ENCODE measurements at places on chromosomes 11 and 22.

DNA sequence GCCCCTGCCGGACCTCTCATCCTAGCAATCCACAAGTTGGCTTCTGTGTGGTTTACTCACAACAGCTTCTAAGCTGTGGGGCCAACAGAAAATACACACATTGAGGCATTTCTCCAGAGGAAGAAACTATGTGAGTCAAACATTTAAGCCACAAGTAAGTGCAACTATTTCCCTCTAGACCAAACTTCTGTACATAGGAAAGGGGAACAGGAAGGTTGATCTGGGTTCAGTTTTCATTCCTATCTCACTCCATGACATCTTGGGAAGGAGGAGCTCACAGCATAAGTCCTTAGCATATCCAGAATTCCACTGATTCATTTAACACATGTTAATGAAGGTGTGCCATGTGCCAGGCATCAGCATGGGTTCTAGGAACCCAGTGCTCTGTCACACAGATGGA, 72.8 kb upstream of the PICALM start:
- DNase-seq: no peak

DNA sequence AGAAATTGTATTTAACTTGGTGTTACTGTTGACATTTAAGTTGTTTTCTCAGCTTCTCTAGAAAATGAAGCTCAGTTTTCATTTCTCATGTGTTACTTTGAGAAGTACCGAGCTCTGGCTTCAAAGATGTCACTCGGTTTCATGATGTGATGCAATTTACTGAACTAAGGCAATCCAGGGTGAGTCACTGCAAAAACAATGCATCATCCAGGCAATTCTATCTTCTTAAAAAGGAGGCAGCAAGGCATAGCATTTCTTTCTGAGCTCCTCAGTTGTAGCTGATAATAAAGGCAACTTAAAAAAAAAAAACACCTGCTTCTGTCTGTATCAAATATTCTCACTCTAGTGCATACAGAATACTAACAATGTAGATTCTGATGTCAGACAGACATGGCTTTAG, 91.1 kb upstream of the KCNA4 start:
- no peak for DNase-seq

DNA sequence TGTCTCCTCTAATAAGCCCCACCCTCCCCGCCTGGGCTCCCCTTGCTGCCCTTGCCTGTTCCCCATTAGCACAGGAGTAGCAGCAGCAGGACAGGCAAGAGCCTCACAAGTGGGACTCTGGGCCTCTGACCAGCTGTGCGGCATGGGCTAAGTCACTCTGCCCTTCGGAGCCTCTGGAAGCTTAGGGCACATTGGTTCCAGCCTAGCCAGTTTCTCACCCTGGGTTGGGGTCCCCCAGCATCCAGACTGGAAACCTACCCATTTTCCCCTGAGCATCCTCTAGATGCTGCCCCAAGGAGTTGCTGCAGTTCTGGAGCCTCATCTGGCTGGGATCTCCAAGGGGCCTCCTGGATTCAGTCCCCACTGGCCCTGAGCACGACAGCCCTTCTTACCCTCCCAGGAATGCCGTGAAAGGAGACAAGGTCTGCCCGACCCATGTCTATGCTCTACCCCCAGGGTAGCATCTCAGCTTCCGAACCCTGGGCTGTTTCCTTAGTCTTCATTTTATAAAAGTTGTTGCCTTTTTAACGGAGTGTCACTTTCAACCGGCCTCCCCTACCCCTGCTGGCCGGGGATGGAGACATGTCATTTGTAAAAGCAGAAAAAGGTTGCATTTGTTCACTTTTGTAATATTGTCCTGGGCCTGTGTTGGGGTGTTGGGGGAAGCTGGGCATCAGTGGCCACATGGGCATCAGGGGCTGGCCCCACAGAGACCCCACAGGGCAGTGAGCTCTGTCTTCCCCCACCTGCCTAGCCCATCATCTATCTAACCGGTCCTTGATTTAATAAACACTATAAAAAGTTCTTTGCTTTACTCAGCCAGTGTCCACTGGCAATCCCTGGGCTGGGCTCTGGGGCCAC, 14.4 kb downstream of the TSKU start:
- DNase-seq: no peak

GRCh38 chr22:29744902-29745301, 21.9 kb downstream of the ZMAT5 start:
- no peak for DNase-seq

DNA sequence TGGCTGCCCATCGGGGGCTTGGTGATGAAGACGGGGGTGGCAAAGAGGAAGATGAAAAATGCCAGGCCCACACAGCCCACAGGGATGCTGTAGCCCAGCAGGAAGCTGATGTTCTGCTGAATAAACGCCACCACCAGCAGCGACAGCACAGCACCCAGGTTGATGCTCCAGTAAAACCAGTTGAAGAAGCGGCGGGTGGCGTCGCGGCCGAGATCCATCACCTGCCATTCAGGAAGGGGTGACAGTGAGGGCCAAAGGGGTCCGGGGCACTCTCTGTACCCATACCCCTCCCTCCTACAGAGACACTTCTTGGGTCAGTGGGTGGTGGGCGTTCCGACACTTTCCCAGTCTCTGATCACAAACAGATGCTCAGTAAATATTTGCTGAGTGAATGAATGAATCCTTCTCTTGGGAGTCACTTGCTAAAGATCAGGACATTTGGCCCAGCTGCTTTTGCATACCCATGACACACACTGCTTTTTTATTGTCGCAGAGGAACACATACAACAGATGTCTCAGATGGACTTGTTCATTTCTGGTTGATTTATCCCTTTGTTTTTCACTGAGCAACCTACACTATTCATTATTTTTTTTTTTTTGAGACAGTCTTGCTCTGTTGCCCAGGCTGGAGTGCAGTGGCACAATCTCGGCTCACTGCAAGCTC, 5.2 kb downstream of the SLC15A3 start:
- DNase-seq: no peak

DNA sequence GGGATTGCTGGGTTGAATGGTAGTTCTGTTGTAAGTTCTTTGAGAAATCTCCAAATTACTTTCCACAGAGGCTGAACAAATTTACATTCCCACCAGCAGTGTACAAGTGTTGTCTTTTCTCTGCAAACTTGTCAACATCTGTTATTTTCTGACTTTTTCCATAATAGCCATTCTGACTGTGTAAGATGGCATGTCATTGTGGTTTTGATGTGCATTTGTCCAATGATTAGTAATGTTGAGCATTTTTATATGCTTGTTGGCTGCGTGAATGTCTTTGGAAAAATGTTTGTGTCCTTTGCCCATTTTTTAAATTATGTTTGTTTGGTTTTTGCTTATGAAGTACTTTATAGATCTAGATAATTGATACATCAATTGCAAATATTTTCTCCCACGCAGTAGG, 1025.0 kb downstream of the JRKL start:
- DNase-seq: no peak

GRCh38 chr22:43829904-43830851, 18.1 kb upstream of the EFCAB6 start:
- peak; percentile 56 for DNase-seq

DNA sequence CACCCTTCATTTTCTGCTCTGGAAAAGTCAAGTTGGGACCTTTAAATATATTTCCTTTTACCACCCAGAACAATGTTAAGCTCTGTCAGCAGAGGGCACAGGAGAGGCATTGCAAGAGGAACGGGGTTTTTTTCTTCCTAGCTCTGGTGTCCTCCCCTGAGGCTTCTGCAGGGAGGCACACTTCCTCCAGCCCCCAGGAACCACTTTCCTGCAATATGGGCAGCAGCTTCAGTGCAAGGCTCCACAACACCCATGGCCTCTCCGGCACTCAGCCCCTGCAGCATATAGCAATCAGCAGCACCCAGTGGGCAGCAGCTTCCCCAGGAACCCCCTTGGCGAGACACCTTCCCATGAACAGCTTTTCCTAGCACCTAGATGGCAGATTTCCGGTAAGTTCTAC, 101.4 kb downstream of the SYT9 start:
- DNase-seq: peak; percentile 20

GRCh38 chr11:123448823-123449222, 18.8 kb downstream of the GRAMD1B start:
- no peak for DNase-seq

DNA sequence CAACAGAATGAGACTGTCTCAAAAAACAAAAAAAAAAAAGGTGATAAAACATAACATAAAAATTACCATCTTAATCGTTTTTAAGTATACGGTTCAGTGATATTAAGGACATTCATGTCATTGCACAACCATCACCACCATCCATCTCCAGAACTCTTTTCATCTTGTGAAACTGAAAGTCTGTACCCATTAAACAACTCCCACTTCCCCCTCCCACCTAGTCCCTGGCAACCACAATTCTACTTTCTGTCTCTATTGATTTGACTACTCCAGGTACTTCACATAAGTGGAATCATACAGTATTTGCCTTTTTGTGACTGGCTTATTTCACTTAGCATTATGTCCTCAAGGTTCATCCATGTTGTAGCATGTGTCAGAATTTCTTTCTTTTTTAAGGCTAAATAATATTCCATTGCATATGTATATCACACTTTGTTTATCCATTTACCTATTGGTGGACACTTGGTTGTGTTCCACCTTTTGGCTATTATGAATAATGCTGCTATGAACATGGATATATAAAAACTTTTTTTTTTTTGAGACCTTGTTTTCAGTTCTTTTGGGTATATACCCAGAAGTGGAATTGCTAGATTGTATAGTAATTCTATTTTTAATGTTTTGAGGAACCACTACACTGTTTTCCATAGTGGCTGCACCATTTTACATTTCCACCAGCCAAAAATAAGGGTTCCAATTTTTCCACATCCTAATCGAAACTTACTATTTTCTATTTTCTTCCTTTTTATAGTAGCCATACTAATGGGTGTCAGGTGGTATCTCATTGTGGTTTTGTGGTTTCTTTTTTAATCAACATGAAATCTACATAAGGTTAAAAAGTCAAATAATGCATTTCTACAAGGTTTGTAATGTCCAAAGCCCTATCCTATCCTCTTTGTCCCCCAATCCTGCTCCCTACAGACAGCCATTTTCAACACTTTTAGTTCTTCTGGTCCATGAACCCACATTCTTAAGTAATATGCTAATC, 23.4 kb upstream of the PIK3C2A start:
- DNase-seq: no peak

GRCh38 chr11:103070142-103070541, 21.8 kb downstream of the DCUN1D5 start:
- DNase-seq: no peak

- DNase-seq: no peak
Observed at GRCh38 chr11:116168459-116168787, 604.4 kb downstream of the BUD13 start.

DNA sequence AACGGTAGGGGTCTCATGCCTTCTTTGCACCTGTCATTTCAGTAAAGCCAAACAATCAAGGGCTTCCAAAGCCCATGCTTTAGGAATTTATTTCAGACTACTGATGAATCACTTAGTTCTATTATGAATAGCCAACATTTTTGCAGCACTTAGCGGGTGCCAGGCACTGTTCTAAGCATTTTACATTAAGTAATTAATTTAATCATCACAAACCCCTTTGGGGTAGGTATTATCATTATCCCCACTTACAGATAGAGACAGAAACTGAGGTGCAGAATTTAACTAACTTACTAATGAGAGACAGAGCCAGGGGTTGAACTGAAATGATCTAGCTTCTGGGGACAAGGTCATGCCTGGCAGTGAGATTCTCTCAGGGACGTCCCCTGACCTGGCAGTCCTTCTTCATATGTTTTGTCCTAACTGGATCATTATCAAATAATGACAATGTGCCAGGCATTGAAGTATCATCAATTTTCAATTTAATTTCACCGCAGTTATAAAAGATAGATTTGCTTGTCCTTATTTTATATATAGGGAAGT, 31.7 kb upstream of the NAV2 start:
- no peak for DNase-seq

DNA sequence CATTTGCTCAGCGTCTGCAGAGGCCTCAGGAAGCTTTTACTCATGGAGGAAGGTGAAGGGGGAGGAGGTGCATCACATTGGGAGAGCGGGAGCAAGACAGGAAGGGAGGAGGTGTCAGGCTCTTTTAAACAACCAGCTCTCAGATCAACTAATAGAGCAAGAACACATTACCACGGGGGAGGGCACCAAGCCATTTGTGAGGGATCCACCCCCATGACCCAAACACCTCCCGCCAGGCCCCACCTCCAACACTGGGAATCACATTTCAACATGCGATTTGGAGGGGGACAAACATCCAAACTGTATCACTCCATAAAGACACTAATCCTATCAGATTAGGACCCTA, 18.9 kb upstream of the THY1 start:
- no peak for DNase-seq

- no peak for DNase-seq
Observed at GRCh38 chr11:67439321-67440228, 2.1 kb upstream of the PTPRCAP start.

GRCh38 chr11:2458321-2458720, 13.5 kb downstream of the KCNQ1 start:
- DNase-seq: no peak

- DNase-seq: no peak
Observed at GRCh38 chr22:17836992-17837742, 62.9 kb upstream of the BID start.

GRCh38 chr11:45035413-45035812, 84.7 kb upstream of the TP53I11 start:
- DNase-seq: no peak

- no peak for DNase-seq
Observed at GRCh38 chr11:15775015-15775541, 581.3 kb downstream of the SOX6 start.

DNA sequence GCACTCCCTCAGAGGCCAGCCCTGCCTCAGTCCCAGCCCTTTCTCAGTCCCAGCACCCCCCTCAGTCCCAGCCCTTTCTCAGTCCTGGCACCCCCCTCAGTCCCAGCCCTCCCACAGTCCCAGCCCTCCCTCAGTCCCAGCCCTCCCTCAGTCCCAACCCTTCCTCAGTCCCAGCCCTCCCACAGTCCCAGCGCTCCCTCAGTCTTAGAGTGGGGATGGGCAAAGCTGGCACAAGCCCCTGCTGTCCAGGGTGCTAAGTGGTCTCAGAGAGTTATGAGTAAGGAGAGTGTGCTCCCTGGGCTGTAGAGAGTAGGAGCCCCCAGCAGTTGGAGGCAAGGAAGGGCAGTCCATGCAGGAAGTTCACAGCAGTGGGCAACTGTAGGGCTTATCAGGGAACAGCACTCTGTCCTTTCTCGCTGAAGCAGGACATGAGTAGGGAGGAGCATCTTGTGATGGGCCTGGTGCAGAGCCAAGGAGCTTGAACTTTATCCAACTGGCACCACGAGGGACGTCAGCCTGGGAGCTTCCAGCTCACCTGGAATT, 51.4 kb upstream of the CRYBB3 start:
- no peak for DNase-seq

DNA sequence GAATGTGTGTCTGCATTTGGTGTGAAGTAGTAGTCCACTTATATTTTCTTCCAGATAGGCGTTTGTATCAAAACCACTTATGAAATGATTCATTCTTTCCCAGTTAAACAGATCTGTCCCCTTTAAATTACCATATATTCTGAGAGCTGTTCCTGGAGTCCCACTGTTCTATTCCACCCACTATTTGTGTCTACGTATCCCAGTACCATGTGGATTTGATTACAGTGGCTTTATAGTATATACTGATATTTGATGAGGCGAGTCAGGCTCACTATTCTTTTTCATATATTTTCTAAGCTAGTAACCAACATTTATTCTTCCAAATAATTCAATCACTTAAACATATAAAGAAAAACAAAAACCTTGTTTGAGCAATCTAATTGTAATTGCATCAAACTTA, 81.9 kb upstream of the RASSF10 start:
- no peak for DNase-seq
